GM12878 (cell line): ENCODE measurements at places on chromosomes 1 and 21. TPM values are rescaled to one million over a fixed set of nuclear protein-coding genes. Genes with fewer than 3 reads are reported as not detected.

The PTPN22 gene
- total RNA-seq = 39.5 and 46.6 TPM in 2 replicates

DNA sequence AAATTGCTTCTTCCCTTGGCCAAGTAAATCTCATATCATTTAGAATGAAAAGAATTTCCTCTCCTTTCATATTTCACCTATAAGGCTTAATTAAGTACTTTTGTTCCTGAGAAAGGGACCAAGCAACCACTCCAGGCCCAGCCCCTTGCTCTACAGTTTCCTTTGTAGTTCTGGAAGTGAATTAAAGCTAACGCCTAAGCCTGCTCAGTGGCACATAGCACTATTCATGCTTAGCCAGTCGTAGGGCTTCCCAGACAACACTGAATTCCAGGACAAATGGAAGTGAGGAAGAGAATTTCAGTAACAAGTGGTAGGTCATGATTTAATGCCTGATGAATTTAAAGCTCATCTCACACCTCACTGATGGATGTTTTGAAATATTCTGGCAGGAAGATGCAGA, 73.3 kb downstream of the RPAP2 start:
- DNase-seq = no peak

- DNase-seq = no peak
These were observed 4.8 kb upstream of the TLR5 start for GRCh38 chr1:223147873-223148272.

The ETNK2 gene
- total RNA-seq = not detected in 2 replicates

The CNN3 gene
- 29.4 and 34.6 TPM in 2 replicates for total RNA-seq
